ENCODE measurements at places on chromosomes 5 and 9.

- no peak for DNase-seq
Observed at GRCh38 chr9:21597284-21597683, 115.2 kb upstream of the IFNE start.

DNA sequence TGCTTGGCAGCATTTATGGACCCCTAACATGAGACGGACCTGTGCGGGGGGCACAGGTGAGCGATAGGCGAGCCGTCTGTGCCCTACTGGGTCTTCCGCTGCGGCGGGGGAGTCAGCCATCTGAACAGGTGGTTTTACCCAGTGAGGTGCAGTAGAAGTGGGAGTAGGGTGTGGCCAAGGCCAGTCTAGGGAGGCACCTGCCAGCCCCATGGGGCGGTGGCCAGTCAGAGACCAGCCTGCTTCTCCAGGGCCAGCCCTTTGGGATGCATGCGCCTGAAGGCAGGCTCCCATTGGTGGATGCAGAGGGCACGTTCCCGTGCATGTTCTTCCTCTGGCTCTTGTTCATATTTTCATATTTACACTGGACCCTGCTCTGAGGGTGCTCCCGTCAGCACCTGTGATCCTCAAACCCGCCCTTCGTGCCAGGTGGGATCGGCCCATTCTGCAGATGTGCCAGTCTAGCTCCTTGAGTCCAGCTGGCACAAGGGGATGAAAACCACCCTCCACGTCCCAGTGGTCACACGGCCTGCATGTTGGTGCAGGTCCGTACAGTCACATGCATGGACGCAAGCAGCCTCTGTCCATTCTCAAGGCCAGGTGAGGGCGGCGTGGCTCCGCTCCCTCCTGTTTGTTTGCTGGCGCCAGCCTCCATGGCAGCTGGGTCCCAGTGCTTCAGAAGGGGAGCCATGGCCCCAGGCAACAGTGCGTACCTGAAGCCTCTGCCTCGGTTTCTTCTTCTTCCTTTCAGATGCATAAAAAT, 9.0 kb downstream of the COL5A1 start:
- no peak for DNase-seq

GRCh38 chr5:151718153-151718552, 31.4 kb upstream of the SPARC start:
- DNase-seq: no peak

DNA sequence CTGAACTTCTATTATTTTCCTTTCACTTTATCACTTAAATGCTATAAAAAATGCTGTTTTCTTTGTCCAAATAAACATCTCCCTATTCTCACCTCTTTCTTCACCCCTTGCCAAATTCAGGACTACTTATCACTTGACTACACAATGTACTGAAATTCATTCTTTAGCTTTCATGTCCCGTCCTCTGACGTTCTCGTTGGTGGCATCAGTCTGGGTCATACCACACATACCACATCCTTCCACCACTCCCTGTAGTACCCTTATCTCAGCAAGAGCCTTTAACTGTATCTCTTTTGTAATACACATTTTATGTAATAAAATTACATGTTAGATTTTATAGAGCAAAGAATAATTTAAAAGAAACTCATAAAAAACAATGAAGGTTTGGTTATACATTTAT, 231.1 kb upstream of the PAPPA start:
- DNase-seq: no peak

- no peak for DNase-seq
Observed at GRCh38 chr5:56598941-56599340, 216.4 kb upstream of the MAP3K1 start.

DNA sequence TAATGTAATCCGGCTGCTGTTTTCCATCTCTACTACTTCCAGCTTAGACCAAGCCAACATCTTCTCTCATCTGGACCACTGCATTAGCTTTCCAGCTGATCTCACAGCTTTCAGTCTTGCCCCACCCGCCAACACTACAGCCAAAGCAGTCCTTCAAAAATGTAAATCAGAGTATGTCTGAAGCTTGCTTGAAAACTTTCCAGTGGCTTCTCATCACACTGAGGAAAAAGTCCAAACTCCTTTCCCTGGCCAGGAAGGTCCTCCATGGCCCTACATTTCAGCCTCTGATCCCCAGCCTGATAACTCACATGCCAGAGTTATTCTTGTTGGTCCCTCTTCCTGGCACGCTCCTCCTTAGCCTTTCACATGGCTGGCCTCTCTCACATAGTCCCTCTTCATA, 38.5 kb downstream of the TTC1 start:
- no peak for DNase-seq

- no peak for DNase-seq
Observed at GRCh38 chr5:91155274-91155673, 227.8 kb downstream of the ARRDC3 start.

GRCh38 chr5:72474516-72474915, 32.7 kb downstream of the ZNF366 start:
- no peak for DNase-seq

DNA sequence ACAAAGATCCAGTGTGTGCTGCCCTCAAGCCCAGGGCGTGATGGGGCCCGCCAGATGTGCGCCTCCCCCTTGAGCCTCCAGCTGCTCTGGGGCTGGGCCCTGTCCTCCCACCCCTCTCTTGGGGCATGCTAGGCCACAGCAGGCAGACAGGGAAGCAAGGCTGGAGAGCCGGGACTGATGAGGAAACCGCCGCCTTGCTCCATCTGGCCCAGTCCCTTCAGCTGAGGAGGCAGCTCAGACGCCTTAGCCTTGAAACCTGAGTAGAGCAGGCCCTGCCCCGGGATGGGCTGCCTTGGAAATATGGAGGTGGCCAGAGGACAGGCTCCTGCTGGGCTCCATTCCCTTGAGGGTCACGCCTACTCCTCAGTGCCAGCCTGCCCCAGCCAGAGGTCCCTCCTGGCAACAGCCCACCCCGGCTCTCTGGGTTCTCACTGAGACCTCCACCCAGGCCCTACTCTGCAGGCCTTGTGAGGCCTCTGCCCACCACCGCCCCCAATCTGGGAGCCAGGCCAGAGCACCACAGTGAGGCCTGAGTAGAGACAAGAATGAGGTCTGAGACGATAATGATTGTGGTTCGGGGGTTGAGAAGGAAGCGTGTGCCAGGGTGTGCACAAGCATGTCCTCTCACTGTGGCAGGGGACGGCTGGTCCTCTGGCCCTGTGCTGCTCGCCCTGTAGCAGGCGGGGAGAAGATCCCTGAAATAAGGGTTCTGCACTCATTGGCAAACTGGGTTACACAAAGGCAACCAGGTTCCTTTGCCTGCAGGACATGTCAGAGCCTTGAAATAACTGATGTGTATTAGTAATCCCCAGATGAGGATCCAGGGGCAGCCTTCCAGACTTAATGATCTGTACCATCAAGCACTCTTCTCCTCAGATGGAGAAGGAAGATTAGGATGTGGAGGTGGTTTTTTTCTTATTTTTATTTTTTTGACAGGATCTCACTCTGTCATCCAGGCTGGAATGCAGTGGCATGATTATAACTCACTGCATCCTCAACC, 30.9 kb downstream of the CXXC5 start:
- no peak for DNase-seq

Data from activated T-cell treated with anti-CD3 and anti-CD28 coated beads for 48 hours (primary cell).